ENCODE measurements at places on chromosomes 2 and 18.

- DNase-seq, result no peak
Measured at GRCh38 chr18:78021196-78021595, 771.5 kb downstream of the GALR1 start.

GRCh38 chr2:204282525-204282924 is 262.8 kb upstream of the PARD3B start:
- DNase-seq, result no peak

DNA sequence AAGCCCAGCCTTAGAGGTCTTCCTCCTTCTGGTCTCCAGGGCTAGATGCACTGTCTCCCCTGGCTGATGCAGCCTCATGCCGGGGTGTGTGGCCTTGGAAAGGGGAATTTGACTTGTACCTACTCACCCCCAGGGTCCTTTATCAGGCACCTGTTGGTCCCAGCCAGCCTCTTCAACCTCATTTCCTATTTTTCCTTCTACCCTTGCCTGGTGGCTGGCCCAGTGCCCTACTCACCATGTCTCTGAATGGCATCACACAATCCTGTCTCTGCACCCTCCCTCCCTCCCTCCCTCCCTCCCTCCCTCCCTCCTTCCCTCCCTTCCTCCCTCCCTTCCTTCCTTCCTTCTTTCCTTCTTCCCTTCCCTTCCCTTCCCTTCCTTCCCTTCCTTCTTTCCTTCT is 17.1 kb upstream of the ST3GAL5 start:
- no peak for DNase-seq

DNA sequence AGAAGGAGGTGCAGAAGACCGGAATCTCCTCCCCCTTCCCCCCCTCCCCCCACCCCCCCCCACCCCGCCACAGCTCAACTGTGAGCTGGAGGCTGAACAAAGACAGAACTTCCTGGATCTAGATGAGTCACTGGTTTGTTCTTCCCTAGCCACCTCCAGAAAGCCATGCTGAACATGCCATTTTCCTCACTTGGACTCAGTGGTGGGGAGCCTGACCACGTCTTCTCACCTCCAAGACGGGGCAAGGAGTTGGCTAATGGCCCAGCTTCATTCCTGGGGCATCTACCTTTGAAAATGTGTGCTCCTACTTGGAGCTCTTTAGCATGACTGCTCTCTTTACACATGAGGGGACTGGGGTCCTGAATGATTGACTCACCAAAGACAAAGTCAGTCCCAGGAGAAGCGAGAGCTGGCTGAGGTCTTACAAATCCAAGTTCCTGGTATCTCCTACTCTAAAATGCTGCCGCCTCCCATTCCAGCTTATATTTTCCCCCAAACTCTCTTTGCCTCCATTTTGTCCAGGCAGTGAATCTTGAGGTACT is 22.6 kb upstream of the FZD5 start:
- no peak for DNase-seq

DNA sequence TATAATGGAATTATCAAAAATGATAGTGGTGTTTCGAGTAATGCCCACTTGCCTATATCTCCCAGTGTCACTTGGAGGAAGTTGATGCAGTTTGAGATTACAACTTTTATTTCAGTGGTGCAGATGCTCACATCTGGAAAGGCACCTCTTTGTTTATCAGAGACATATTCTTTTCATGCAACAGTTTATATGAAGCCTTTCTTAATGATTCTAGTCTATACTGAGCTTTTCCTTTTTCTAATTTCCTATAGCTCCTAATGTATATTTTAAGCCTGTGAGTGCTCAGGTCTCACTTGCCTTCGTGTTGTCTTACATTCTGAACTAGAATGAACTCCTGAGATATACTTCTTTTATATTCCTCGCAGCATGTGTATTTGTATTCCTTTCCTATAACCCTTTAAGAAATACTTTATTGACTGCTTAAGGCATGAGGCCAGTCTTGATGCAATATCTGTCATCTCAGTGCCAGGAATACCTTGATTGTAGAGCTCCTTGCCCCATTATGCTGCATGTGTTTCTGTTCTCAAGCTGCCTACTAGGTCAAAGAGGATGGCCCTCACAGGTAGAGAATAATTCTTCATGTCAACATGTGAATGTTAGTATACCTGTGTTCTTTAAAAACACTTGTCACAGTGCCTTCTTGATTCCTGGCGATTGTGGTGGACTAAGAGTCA is 52.6 kb downstream of the VRK2 start:
- no peak for DNase-seq

- DNase-seq, result peak; percentile 53
Measured at GRCh38 chr18:136433-136832, 21.9 kb upstream of the USP14 start.

DNA sequence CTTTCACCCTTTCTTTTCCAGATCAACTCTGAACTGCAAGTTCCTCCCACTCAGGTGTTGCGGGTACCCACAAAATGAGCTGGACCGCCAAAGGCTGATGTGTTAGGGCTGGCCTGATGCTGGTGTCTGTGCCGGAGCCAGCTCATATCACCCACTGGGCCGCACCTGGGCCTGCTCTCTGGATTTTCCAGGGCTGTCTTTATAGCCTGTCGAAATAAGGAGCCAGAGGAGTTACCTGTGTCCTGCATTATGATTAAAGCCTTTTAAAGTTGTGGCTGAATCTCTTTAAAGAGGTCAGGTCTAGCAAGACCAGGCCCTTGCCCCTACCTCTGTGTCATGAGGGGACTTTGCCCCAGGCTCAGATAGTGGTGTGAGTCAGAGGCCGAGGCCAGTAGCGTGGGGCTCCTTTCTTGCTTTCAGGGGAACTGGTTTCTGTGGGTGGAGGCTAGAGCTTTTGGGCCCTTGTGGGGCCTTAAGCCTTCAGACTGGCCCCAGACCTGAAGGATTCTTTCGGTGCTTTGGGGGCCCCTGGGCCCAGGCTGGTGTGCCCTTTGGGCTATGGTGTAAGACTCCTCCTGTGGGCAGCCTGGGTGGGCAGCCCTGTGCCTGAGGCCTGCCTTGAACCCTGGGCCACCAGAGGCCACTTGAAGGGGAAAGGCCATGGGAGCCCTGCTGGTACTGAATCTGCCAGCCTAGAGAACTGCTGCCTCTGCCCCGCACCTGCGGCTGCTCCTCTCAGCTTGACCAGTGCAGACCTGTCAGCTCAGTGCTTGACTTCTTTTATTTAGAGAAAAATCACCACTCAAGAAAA is 21.3 kb downstream of the OTOF start:
- no peak for DNase-seq

DNA sequence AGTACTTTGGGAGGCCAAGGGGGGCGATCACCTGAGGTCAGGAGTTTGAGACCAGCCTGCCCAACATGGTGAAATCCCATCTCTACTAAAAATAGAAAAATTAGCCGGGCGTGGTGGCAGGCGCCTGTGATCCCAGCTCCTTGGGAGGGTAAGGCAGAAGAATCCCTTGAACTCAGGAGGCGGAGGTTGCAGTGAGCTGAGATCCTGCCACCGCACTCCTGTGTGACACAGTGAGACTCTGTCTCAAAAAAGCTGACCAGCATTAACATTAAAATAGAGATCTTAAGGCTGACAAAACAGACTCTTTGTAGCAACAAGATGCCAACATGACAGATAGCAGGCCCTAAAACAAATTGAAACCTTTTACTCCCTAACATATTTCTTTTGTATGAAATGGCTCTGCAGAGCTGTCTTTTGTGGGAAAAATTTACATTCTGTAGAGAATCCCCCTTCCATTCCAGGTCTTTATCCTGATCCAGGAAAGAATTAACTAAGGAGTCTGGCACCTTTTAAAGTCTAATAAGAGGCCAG is 213.9 kb downstream of the RAB3GAP1 start:
- DNase-seq, result no peak

DNA sequence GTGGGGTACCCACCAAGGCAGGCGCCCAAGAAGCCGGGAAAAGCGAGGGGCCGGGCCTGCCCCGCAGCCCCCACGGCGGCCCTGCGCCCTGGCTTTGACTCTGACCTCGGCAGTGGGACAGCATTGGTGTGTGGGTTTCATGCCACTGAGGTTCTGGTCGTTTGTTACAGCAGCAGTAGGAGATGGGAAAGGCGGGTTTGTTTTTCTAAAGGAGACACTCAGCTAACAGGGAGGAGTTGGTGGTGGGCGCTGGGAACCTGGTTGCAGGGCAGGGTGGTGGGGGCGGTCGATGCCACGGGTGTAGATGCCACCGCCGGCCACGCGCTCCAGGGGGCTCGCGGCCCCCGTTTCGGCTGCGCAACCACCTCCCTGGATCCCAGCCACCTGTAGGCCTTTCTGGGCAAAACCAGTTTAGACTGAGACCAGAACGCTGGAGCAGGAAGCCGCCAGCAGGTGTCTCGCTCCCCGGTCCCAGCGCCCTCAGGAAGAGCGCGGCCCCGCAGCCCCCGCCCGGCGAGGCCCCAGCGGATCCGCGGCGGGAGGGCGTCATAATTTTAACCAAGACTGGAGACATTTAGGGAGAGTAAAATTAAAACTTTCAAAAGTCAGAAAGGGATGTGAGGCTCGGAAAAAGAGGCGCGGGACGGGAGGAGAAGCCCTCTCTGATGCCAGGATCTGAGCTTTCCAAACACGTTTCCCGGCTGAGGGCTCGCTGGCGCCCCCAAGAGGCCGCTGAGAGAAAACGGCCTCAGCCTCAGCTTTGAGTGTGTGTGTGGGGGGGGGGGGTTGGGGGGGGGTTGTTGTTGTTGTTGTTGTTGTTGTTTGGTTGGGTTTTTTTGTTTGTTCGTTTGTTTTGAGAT is 17.4 kb downstream of the CIDEA start:
- DNase-seq, result peak; percentile 29

DNA sequence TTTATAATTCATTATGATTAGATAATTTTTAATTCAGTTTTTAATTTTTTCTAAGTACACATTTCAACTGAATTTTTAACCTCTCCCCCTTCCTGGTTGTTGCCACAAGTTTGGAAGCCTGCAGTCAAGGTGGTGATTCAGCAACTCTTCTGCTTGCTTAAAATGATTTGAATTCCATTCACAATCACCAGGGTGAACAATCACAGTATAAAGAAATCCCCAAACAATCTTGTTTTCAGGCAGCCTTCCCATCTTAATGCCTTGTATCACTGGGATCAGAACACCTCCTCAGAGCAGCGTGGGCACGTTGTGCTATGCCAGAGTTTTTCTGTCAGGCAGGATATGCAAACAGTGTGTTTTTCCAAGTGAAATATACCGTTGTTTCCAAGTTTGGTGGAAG is 46.7 kb upstream of the BARD1 start:
- no peak for DNase-seq

DNA sequence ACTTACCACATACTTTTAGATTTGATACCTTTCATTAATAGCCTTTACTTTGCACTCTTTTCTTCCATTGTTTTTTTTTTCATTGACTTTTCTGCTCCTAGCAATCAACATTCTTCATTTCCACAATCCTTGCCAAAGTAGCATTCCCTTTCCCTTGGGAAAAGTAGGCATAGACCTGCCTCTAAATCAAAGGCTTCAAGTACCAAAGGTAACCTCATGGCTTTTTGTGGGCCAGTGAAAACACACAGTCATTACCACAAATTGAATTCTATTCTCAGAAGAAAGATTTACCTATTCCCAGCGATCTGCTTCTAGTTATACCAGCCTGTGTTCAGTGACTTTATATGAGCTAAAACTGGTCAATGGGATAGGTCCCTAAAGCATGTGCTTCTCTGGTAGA is 109.2 kb downstream of the SOCS6 start:
- DNase-seq, result no peak

GRCh38 chr18:26519114-26519513 is 29.2 kb downstream of the KCTD1 start:
- no peak for DNase-seq

GRCh38 chr2:202636213-202636513 is 1.4 kb downstream of the FAM117B start:
- no peak for DNase-seq

GRCh38 chr18:30234755-30235154 is 807.8 kb downstream of the DSC3 start:
- DNase-seq, result no peak

DNA sequence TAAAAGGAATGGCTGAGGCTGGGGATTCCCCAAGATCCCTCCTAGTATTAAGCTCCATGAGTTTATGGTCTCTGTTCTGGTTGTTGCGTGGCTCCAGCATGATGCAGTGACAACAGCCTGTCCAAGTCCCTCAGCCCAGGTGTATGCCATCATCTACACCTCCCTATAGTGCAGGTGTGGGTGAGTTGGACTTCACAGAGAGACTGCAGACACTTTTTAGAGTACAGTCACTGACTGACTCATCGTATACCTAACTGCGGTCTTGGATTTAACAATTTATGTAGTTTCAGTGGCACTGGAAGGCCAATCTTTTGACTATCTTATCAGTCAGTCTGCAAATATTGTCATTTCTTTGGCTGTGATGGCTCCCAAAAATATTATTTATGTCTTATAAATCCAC is 415.0 kb downstream of the TMX3 start:
- DNase-seq, result no peak

GRCh38 chr18:61842146-61842545 is 50.7 kb downstream of the RNF152 start:
- no peak for DNase-seq

DNA sequence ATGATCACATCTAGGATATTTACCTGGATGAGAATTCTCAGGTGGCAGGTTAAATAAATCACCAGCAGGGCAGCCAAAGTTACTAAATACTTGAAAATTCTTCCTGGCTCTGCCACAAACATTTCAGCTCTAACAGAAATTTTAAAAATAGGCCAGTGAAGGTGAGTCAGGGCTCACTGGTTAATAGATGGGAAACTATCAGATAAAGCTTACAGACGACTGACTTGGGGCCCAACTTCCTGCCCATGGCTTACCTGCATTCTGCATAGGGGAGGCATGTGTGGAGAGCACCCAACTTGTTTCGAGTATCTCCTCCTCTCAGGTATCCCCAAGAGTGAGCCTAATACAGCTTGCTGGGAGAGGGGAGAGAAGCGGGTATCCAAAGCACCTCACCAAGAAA is 57.8 kb downstream of the SPRED2 start:
- DNase-seq, result no peak

DNA sequence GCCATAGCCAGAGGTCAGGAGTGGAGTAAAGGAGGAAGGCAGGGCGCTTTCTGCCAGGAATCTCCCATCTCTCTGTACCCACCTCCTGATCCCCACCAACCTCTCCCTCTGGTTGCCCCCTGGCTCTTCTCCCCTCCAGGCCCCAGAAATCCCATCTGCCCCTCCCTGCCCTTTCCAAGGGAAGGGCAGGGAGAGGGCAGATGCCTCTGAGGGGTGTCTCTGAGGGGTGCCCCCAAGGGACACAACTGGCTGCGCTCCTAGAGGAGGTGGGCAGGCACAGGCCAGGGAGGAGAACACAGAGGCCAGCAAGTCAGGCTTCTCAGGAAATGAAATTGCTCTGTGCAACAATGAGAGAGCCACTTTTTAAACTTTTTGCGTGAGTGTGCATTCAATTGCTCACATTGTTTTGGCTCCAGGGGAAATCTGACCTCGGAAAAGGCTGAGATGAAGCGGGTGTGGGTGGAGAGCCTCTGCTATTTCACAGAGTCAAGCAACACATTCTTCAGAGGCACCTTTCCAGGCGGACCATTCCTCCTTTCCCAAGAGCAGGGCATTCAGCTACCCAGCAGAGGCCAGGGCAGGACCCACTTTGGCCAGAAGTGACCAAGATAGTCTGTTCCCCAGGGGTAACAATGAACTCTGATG is 125.5 kb downstream of the SMAD7 start:
- no peak for DNase-seq

- DNase-seq, result no peak
Measured at GRCh38 chr2:203432811-203433210, 102.3 kb downstream of the RAPH1 start.
